ENCODE measurements at places on chromosomes 12 and 14.

- DNase-seq: no peak
Observed at GRCh38 chr12:77548797-77549196, 281.9 kb upstream of the NAV3 start.

DNA sequence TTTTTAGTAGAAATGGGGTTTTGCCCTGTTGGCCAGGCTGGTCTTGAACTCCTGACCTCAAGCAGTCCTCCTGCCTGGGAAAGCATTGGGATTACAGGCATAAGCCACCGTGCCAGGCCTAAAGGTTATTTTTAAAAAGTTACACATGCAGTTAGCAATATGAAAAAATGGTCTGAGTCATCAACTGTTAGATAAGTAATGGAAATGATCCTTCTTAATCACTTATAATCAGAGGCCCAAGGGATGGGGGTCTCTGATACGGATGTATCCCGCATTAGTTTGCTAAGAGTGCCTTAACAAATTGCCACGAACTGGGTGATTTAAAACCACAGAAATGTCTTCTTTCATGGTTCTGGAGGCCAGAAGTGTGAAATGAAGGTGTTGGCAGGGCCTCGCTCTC lies 54.1 kb upstream of the FERMT2 start:
- no peak for DNase-seq

DNA sequence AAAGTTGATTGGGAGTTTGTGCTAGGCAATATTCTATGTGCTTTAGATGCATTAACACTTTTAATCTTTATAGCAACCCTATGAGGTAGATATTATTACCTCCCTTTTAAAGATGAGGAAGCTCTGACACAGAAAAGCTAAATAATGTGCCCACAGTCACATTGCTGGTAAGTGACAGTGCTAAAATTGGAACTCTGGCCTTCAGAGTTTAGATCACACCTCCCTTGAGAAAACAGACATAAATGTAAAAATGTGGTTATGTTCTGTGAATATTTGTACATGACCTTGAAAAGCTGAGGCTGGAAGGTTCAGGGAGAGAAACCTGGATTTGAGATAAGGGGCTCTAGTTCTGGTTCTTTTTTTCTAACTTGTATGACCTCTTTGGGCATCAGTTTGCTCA lies 1.9 kb downstream of the ABHD4 start:
- no peak for DNase-seq

DNA sequence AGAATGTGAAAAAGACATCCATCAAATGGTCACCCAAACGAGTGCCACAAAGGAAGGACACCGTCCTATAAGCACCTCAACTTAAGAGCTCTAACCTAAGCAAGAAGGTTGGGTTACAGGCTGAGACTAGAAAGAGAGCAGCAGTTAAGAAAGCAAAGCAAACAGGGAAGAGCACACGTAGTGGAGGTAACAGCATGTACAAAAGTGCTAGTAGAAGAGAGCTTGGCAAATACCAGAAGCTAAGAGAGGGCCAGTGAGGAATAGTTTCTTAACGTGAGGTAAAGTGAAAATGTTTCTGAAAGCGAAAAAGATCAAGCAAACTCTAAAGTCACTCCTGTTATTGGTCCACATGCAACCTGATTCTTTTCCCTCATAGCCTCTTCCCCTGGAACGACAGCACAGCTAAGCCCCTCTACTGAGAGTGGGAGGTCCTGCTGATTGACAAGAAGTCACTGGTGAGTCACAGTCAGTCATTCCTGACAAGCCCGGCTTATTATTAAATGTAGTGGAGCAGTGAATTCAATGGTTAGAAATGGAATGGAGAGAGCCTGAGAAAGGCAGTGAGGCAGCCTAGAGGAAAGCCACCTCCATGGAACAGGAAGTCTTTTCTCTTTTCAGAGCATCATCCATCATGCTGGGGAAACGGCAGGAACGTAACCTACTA lies 204.4 kb downstream of the SLC25A21 start:
- no peak for DNase-seq

- no peak for DNase-seq
Observed at GRCh38 chr14:70237710-70238109, 49.0 kb upstream of the SLC8A3 start.

- DNase-seq: peak; percentile 87
Observed at GRCh38 chr12:104215638-104216297, at the start of gene TXNRD1. Gene TXNRD1 (plus strand): TSS chr12:104215779. CDS start chr12:104215803, 24 bp downstream.

GRCh38 chr12:130423136-130423535 lies 85.4 kb downstream of the PIWIL1 start:
- DNase-seq: no peak

GRCh38 chr12:92802906-92803305 lies 100.1 kb downstream of the PLEKHG7 start:
- no peak for DNase-seq

DNA sequence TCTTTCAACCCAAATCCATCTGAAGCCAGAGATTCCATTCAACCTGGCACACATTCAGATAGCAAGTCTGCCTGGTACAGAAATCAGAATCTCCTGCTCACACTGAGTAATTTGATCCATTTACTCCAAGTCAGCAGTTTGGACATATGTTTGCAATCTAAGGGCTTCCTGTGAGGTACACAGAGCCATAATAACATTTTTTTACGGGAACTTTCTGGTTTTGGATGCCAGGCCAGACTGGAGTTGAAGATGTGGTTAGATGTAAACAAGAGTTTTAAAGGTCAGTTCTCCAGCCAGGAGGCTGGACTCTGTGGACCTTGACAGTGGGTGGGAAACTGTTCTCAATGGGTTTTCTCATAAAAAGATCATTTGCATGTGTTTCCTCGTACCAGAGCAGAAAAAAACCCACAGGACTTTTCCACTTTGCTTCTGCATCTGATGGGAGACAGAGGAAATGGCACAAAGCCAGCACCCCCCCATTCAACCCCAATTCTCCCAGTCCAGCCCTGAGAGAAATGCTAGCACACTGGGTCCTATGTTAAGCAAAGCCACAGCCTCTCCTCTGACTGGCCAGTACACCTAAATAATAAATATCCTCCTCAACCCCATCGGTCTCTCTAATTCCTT lies 17.7 kb upstream of the TSPAN11 start:
- DNase-seq: no peak

GRCh38 chr12:18468246-18469075 lies 207.1 kb downstream of the PIK3C2G start:
- DNase-seq: no peak

Data from activated CD4-positive, alpha-beta memory T cell treated with anti-CD3 and anti-CD28 coated beads, Interleukin-2, amount 10 ng/mL, durations not matched to agents 7 days and 5 days (primary cell).